WTC11 (cell line): ENCODE measurements at places on chromosomes 12 and 14. TPM values are rescaled to one million over a fixed set of nuclear protein-coding genes. Genes with fewer than 3 reads are reported as not detected.

GRCh38 chr14:64806202-64806861, 73.4 kb downstream of the SPTB start:
- no peak overlapping the region for H3K27ac ChIP-seq
- H3K27me3 ChIP-seq, result no peaks in the 10 kb centered on the region
- no peak overlapping the region for H3K4me3 ChIP-seq
- H3K4me1 ChIP-seq, result peaks cover 3% of the 10 kb centered on the region; the same call in 1 of the 2 replicates
- no peaks in the 10 kb centered on the region for H3K36me3 ChIP-seq

DNA sequence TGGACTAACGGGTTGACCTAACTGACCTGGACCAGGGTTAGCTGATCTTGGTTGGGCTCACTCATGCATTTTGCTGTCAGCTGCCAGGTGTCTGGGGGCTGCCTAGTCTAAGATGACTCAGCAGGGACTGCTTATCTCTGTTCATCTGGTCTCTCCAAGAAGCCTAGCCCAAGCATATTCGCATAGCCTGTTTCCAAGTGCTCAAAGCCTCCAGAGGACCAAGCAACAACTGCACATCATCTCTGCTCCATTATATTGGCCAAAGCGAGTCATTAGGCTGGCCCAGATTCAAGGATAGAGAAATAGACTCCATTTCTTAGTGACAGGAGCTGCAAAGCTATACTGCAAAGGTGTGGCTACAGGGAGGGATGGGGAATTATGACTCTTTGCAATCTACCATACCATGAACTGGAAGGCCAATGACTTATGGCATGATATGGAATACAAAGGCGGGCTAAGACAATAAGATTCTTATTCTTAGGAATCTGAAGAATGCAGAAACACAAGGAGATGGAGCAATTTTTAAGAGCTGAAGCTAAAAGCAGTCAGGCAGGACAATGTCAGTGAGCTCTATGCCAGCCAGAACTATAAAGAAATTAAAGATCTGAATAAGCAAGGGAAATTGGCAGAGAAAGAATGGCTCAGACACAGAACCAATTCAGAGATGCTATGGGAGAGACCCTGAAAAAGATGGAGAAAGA, 194.6 kb upstream of the FSCB start:
- H3K36me3 ChIP-seq, result peaks cover 9% of the 10 kb centered on the region; the same call in 1 of the 2 replicates
- H3K4me3 ChIP-seq, result no peak overlapping the region
- no peak for DNase-seq
- H3K27me3 ChIP-seq, result no peaks in the 10 kb centered on the region; the same call in 1 of the 2 replicates
- no peak overlapping the region for H3K27ac ChIP-seq

DNA sequence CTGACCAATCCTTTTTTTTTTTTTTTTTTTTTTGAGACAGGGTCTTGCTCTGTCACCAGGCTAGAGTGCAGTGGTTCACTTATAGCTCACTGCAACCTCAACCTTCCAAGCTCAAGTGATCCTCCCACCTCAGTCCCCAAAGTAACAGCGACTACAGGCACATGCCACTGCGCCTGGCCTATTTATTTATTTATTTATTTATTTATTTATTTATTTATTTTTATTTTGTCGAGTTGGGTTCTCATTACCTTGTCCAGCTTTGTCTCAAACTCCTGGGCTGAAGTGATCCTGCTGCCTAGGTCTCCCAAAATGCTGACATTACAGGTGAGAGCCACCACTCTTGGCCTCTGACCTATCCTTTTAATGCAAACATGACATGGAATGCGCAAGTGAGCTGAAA, 124.4 kb downstream of the GXYLT1 start:
- H3K4me1 ChIP-seq, result peaks cover 11% of the 10 kb centered on the region
- peaks cover 53% of the 10 kb centered on the region for H3K27me3 ChIP-seq
- no peaks in the 10 kb centered on the region for H3K36me3 ChIP-seq
- no peak overlapping the region for H3K27ac ChIP-seq
- H3K4me3 ChIP-seq, result no peak overlapping the region

SLCO1B3 gene
- not detected in 3 replicates for total RNA-seq

CSRP2 gene
- 157 to 179 TPM (median 176 TPM) in 3 replicates for total RNA-seq

DNA sequence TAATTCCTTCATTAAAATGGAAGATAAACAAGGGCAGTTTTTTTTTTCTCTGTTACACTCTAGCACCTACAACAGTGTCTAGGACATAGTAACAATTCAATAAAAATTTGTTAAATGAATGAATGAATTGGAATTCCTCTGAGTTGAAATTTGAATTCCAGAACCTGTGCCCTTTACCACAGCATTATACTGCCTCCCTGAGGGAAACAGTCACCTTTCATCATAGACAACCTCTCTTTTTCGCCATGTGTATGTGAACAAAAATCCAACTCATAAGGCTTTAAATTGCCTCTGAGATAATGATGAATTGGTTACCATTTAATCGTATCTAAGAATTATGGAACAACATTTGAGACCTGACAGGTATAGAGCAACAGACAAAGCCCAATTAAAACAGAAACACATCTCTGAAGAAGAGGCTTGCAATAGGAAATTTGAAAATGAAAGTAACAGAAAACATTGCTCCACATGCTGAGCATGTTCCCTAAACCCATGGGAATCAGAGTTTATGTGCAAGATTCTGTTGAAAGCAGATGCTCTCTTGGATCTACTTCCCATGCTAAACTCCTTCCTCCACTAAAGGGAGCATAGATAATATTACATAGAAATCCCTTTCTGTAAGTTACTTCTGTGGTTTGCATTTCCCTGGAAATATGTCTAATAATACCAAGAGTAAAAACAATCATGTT, 657.8 kb downstream of the GALC start:
- no peak overlapping the region for H3K27ac ChIP-seq
- H3K27me3 ChIP-seq, result no peaks in the 10 kb centered on the region
- DNase-seq, result no peak
- no peak overlapping the region for H3K4me3 ChIP-seq

C12orf54 gene
- not detected in 3 replicates for total RNA-seq
